ENCODE measurements at places on chromosomes 6 and 20.

DNA sequence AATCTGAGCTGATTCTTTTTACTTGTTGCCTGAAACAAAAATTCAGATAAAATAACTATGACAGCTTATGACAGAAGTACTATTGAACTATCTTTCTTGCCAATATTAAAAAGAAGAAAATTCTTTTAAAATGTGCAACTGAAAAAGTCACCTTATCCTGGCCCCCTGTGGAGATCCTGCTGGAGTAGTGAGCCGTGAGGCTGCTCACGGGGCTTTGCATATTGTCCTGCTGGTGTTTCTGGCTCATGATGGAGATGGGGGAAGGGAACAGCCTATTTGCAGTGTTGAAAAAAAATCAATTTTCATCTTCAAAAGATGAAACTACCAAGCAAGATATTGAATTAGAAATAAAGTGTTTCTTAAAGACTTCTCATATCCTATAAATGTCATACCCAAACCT, 216.0 kb downstream of the SAMD5 start:
- DNase-seq, result no peak

DNA sequence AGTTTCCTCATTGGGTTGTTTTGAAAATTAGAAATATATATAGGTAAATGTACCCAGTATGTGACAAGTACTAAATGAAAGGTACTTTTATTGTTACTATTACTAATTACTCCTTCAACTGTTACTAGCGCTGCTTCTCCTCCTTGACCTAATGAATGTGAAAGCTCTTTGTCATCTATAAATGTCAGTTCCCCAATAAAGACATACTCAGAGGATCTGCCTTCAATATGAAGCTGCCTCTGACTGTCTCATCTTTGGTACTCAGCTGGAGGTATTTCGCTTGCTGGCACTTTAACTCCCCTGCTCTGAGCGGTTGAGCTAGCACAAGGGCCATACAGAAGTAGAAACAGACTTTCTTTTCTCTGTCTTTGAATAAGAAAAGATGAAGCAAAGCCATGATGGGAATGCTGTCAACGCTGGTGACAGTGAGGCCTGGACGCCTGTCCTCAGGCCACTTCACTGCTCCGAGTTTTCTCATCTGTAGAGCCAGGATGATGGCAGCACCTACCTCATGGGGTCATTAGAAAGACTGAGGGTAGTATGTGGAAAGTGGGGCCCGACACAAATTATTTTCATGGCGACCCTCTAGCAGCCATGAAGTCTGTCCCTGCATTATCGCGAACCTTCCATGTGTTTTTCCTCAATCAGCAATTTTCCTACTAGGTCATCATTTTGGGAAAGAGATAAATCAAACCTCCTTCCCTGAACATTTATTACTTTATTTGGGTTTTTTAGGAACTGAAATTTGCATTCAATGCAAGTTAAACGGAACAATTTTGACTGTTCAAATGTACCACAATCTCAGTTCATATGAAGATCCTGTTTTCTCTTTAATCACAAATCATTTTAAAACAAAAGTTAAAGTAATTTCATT, 55.9 kb upstream of the SNX9 start:
- DNase-seq, result no peak

- no peak for DNase-seq
These were observed 55.5 kb upstream of the THEMIS start for GRCh38 chr6:127956260-127956888.

GRCh38 chr20:61930776-61931475, 134.8 kb downstream of the TAF4 start:
- no peak for DNase-seq

DNA sequence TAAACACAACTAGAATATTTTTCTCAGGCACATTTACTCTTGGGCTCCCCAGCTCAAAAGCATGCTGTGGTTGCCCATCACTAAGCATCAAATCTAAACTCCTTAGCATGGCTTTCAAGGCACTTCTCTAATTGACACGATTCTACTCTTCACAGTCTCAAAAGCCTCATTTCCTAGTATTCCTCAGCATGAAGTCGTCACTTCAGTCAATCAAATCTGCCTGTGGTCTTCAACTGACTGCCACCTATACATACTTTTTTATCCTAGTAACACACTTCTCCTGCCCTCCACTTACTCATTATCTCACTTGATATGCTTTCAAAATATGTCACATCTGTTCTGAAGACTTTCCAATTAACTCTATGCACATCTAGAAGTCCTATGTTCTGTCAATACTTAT, 110.3 kb downstream of the TBC1D32 start:
- DNase-seq, result no peak

DNA sequence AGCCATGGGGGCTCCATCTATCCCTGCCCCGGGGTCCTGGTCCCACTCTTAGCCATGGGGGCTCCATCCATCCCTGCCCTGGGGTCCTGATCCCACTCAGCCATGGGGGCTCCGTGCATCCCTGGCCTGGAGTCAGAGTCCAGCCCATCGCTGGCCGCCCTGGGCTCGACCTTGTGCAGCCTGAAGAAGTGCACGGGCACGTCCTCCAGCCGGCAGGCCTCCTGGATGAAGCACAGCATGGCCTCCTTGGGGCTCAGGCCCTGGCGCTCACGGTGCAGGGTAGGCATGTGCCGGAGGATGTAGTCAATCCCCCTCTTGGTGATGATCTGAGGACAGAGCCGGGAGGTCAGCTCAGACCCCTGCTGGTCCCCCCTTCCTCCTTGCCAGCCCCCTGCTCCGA, 15.6 kb downstream of the FRMD1 start:
- DNase-seq, result no peak

- peak; percentile 7 for DNase-seq
These were observed 1.0 kb downstream of the GMEB2 start for GRCh38 chr20:63625771-63626423.

GRCh38 chr6:154292855-154293519, 63.6 kb downstream of the IPCEF1 start:
- no peak for DNase-seq

GRCh38 chr6:18262702-18263417, 1.5 kb downstream of the DEK start:
- DNase-seq, result peak; percentile 34

DNA sequence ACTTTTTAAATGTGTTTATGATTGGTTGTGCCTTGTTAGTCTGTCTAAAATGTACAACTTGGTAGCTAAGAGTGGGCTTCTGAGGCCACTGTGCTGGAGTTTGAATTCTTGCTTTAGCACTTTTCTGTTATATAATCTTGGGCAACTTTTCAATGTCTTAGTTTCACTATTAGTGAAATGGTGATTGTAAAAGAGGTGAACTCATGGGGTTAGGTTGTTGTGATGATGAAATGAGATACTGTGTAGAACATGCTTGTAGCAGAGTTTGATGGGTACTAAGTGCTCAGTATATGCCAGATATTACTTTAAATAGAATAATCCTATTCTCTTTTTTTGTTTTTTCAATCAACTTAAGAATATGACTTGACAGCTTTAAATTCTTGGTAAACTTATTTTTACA, 624.7 kb downstream of the CD109 start:
- DNase-seq, result no peak

DNA sequence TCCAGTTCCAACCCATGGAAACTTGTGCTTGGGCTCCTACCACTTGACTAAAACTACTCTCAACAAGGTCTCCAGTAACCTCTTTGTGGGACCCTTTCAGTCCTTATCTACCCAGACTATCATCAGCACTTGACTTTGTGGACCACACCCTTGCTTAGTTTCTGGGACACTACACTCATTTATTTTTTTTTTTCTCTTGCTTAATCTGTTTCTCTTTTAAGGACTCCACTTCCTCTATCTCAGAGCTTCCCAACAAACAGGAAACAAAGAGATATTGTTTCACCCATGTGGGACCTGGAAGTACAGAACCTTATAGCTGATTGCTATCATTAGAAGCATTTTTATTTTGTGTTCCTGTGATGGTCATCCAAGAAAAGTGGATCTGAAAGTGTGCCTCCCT, 28.8 kb upstream of the ME1 start:
- no peak for DNase-seq

- no peak for DNase-seq
These were observed 17.0 kb upstream of the CST3 start for GRCh38 chr20:23654717-23655116.

DNA sequence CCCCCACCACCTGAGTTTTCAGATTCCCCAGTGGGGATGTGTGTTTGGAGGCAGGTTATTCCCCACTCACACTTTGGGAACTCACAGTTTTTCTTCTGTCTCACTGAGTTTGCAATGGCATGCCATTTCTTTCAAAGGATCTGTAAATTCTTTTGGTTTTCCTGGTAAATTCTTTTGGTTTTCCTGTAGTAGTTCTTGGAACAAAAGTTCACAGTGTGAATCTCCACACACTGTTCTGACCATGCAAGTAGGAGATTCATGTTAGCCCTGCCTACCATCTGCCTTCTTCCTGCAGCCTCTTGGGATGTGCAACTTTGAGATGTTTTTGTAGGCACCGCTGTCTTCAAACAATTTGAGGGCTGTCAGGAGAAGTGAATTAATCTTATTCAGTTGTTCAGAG, 165.6 kb upstream of the OGFRL1 start:
- no peak for DNase-seq

DNA sequence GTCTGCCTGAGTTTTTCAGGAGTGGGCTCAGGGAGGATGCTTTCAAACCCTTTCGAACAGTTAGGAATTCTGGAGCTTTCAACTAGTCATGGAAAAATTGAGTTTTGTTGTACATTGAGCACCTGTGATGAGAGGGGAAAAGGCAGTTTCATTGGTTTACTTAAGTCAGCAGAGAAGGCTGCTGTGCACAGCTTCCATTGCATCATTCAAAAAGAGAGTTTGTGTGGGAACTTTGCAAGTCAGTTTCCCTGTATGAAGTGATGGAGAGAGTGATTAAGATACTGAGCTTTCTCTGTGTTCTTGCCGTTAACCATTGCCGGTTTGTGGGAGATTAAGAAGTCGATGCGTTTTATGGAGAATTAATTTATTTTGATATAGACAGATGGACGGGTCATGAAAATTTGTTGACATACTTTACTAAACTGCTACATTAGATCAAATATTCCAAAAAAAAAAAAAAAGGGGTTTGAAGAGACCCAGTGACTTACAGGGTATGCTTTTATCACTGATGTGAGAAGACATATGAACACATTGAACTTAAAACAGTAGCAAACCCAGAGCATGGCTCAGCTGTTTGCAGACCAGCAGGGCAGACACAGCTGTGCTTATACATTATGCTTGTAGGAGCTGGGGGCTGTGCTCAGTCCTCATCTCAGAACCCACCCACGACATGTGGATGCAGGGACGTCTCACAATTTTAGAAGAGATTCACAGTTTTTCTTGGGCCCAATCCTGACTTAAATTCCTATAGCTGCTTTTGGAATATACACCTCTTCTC, 234.1 kb downstream of the SOX4 start:
- DNase-seq, result no peak

GRCh38 chr6:11653028-11653583, 115.6 kb downstream of the TMEM170B start:
- peak; percentile 36 for DNase-seq

DNA sequence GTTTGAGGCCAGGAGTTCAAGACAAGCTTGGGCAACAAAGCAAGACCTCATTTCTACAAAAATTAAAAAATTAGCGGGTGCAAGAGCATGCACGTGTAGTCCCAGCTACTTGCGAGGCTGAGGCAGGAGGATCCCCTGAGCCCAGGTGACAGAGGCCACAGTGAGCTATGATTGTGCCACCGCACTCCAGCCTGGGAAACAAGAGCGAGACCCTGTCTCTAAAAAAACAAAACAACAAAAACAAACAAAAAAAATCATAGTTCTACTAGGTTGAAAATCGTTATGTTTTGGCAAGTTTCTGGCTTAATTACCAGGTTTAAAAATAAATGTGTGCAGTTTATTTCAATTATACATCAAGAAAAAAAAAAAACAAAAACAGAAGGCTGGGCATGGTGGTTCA, 2.6 kb downstream of the EIF2S2 start:
- DNase-seq, result no peak

GRCh38 chr6:142470421-142470820, 168.6 kb downstream of the ADGRG6 start:
- DNase-seq, result no peak

DNA sequence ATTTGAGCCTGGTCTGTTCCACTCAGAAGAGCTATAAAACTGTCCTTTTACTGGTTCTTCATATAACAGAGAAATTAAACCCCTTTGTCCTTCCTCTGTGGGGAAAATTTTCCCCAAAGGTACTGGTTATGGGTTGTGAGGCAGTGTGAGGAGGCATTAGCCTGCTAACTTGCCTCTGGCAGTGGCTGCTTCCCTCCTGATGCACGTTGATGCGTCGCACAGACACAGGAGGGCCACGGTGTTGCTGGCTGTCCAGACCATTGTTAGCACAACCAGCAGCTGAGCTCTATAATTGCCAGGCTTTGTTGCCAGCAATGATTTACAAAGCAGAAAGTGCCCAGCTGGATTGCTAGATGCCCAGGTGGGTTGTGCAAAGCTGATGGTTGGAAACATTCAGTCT, 10.1 kb downstream of the AAR2 start:
- no peak for DNase-seq

Data from CD4-positive, alpha-beta T cell treated with Interleukin-15 for 4 hours (primary cell).